ENCODE measurements at places on chromosomes 12 and 14.

- DNase-seq = no peak
These were observed 14.9 kb upstream of the IFT81 start for GRCh38 chr12:110109037-110109836.

DNA sequence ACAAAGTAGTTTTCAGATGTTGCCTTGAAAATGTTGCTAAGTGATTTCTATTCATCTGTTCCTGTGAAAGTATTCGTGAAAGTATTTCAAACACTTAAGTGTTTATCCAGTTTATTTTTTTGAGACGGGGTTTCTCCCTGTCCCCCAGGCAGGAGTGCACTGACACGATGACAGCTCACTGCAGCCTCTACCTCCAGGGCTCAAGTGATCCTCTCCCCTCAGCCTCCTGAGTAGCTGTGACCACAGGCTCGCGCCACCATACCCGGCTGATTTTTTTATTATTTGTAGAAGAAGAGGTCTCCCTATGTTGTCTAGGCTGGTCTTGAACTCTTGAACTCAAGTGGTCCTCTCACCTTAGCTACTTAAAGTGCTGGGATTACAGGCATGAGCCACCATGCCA, 1.7 kb downstream of the ZDHHC17 start:
- no peak for DNase-seq

GRCh38 chr12:91240386-91241095, 57.9 kb upstream of the DCN start:
- DNase-seq = no peak

DNA sequence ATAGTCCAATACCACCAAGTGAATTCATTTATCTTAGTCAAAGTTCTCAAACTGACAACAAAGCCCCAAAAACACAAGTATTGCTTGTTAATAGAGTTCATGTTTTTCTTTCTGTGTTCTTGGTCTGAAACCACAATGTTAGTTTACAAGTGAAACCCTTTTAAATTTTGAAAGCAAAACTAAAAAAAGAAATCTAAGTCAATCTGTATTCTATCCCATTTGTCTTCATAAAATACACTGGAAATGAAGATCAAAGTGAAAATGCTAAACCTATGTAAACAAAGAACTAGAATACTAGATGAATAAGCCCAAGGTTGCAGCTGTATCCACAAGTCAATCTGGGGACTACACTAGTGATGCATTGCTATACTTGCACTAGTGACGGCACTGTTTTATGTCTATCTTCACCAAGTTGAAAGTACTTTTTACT, 10.4 kb downstream of the MAP4K5 start:
- DNase-seq = no peak

DNA sequence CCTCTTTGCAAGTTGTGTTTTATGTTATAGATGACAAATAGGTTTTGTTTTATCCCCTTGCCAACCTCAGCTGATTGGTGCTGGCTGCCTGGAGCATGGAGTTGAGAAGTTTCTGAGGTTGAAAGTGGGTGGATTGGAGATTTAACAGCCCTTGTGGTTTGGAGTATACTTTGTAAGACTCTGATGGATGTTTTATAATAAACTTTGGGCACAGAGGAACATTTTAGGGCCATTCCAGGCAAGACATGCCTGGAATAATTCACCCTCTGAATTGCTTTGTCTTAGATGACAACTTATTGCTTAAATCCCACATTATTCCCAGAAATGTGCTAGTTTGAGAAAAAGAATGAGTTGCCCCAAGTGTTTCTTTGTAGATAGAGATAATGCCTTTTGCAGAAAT, 158.9 kb downstream of the SLC5A8 start:
- no peak for DNase-seq

DNA sequence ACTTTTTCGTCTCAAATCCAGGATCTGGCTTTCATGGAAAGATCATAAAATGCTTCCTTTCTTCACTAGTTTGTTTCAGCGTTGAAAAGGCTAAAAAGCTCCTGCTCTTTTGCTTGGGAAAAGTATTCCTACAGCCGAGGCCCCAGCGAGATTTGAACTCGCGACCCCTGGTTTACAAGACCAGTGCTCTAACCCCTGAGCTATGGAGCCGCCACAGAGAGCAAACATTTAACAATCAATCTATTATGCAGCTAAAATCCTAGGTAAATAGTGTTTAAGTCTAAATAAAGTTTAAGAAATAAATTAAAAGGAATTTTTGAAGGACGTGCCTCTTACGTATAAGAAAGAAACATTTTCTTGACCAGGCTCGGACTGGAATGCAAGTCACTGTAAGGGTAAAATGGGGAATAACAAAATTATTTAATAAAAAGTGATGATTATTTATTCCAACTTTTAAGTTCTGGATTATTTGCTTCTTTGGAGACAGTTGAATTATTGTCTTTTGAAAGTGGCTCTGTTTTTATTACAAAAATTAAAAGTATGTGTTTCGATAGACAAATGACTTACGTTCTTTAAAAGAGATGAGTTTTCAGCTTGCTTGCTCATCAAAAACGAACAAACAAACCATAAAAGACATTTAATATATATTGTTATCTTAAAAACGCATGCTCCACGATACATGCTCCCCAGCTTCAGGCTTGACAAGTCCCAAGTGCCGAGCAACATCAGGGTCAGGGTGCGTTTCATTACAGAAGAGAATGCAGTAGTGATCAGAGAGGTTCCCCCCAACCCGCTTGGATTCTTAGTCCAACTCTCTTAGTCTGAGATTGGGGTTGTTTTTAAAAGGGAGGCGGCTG, 10.2 kb downstream of the OR6S1 start:
- no peak for DNase-seq

- no peak for DNase-seq
These were observed 20.1 kb downstream of the WDR20 start for GRCh38 chr14:102159841-102160240.

GRCh38 chr14:24377126-24377525, 9.1 kb downstream of the NFATC4 start:
- no peak for DNase-seq

GRCh38 chr14:51704545-51704944, 52.8 kb downstream of the FRMD6 start:
- no peak for DNase-seq

DNA sequence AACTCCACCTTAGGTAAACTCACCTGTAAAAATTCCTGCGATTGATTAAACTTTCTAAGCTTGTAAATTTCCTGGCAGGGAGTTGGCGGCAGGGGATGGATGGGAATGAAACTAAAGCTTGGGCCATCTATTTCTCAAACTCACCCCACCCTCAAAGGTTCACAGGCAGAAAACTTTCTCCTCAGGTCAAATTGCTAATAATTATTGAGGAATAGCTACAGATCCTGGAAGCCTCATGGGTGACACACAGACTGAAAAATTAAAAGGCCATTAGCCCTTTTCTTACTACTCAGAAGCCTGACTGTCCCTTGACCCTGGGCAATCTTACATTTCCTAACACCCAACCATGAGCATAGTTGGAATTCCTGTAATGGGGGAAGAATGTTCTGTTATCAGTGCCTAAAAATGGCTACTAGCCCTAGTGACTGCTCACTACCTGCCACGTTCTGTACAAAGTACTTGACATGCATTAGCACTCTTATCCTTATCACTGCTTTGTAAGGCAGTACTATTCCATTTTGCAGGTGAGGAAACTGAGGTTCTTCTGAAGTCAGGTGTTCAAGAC, 12.4 kb upstream of the SYNDIG1L start:
- no peak for DNase-seq

- DNase-seq = no peak
These were observed 47.7 kb downstream of the CYP46A1 start for GRCh38 chr14:99731547-99732435.

- DNase-seq = no peak
These were observed 891.6 kb downstream of the VRK1 start for GRCh38 chr14:97688631-97689336.

GRCh38 chr14:91681893-91682563, 49.9 kb downstream of the CATSPERB start:
- DNase-seq = no peak

- no peak for DNase-seq
These were observed 383.3 kb downstream of the SOX5 start for GRCh38 chr12:23566133-23566532.

DNA sequence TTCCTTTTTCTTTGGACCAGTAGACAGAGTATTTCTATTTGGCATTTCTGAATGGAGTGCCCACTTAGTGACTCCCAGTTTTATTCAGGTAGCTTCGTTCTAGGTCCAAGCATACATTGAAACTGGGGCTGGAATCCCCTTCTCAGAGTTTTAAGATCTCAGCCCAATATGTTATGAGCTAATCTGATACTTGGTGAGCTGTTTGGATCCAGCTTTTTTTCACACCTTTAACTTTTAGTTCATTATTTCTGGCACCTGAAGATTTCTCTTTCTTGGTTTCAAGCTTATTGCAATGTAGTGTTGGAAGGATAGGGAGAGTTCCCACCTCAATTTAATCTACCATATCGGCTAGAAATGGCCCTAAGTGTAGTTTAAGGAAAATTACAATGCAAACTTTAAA, 53.5 kb upstream of the CCDC198 start:
- no peak for DNase-seq

DNA sequence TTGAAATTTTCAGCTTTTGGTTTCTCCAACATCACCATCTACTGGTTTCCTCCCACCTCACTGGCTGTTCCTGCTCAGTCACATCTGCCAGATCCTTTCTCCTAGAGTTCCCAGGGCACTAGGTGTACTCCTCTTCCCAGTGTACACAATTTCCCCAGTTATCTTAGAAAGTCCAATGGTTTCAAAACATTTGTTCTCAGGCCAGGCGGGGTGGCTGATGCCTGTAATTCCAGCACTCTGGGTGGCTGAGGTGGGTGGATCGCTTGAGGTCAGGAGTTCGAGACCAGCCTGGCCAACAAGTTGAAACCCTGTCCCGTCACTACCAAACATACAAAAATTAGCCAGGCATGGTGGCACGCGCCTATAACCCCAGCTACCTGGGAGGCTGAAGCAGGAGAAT, 60.7 kb downstream of the SPPL3 start:
- DNase-seq = no peak

DNA sequence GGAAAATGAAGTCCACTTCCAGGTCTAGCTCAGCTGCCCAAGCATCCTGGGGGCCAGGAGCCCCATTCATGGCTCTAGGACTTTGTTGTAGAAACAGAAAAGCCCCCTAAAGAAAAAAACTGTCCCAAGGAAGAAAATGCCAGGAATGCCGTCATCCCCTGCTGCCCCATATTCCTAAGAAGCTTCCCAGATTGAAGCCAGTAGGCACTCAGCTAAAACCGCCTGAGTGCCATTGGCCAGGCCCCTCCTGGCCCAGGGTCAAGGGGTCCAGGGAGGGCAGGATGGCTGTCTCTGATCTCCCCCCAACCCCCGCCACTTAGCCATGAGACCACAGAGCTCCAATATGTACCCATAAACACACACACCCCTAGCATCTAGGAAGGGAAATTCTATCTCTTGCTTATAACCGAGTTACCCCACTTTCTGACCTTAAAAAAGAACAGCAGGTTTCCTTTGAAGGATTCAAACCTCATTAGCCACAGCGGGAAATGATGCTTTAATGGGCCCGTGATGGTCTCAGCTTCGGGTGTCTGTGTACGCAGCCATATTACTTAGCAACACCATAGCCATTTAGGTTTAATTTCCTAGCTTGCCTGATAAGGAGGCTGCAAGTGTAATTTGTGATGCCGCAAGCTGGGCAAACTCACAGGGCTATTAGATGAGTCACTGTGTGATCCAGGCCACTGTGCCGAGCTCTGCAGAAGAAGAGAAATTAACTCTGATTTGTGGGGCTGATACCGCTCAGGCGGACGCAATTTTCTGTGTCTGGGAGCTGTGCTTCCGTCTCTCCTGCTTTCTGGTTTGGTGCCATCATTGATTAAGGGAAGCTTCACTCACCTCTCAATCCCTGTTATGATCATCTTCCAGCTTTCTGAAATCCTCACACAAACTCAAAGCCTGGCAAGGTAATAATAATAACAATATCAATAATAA, 84.2 kb downstream of the GCH1 start:
- no peak for DNase-seq

GRCh38 chr14:34507884-34508283, 31.6 kb downstream of the EAPP start:
- DNase-seq = no peak

DNA sequence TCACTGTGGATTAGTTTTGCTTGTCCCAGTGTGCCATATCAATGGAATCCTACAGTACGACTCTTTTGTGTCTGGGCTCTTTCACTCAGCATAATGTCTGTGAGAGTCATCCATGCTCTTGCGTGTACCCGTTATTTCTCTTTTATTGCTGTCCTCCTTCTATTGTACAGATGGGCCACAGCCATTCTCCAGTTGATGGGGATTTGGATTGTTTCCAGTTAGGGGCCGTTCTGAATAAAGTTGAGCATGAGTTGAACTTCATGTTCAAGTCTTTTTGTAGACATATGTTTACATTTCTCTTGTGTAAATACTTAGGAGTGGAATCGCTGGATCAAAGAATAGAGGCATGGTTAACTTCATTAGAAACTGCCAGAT, 38.3 kb downstream of the MYO1H start:
- DNase-seq = no peak

GRCh38 chr12:125469683-125470082, 404.4 kb downstream of the AACS start:
- DNase-seq = no peak

DNA sequence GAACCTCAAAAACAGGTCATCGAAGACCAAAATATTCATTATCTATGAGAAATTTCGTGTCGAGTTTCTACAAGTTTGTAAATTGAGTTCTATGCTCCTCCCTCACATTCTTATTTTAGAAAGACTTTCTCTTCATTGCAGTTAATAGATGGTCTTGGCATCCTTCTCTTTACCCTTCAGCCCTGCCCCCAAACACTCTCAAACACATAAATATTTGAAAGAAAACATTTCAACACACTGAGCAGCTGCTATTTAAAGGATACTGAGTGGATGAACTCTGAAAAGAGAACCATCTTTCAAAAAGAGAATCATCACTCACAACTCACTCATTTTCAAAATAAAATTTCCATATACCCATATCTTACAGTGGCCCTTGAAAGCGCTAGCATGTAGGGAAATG, 67.1 kb downstream of the NUAK1 start:
- DNase-seq = no peak

- no peak for DNase-seq
These were observed 68.1 kb downstream of the ETNK1 start for GRCh38 chr12:22692964-22693555.

DNA sequence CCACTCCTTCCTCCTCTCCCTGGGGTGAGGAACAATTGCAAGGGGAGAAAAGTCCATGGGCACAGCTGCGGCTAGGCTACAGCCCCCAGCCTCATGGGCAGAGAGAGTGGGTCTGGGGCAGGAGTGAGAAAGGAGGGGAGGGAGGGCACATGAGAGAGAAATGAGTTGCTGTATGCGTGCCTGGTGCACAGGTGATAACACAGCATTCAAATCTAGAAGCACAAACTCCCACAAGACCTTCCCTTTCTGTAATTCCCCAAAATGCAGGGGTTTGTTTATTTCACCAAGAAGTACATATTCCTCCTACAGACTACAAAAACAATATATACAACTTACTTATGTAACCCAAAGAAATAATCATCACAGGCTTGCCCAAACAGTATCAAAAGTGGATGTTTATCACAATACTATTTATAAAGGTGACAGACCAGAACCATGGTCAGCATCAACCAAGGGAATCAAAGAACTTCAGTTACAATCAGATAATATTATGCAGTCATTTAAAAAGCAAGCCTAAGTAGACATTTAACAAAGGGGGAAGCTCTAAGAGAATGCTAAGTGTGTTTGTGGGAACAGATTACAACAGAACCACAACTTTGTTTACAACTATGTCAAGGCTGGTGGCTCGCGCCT, 54.2 kb downstream of the ITPK1 start:
- no peak for DNase-seq

All from stimulated activated CD4-positive, alpha-beta T cell treated with anti-CD3 and anti-CD28 coated beads, Interleukin-15, amount 100 ng/mL, for 1 hour (primary cell).